LHCN-M2 (cell line): ENCODE measurements at places on chromosomes 7 and 10. TPM values are rescaled to one million over a fixed set of nuclear protein-coding genes. Genes with fewer than 3 reads are reported as not detected.

SYT15B gene
- total RNA-seq = under 0.01 TPM in 1 of 2 replicates, not detected in the other

DNA sequence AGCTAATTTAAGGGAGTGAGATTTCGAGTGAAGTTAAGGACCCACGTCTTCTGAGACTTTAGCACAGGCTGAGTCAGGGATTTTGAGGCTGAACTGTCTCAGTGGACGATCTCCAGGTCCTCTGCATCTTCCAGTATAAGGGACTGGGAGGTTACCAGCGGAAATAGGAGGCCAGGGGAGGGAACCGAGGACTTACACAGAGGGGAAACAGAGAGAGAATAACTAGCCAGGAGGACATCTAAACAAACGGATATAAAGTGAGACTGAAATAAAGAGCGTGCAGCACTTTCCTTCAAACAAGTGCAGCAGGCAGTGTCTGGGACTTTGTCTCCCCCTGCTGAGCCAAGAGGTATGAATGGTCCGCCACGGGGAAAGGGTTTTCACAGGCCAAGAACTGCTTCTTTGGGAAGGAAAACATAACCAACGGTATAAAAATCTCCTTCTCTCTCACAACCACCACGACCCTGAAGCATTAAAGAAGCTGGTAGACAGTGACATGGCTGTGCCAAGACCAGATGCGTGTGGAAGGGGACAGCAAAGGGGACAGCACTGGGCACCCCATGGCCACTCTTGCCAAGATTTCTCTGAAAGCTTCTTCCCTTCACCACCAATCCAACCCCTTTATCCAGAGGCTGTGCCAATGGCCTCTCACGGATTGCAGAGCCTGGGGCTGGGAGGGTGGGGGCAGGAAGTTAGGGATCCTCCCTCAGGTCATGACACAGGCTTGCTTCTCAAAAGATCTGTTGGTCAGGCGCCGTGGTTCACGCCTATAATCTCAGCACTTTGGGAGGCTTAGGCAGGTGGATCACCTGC, 72.0 kb downstream of the SLC37A3 start:
- DNase-seq = peak; percentile 62

DNA sequence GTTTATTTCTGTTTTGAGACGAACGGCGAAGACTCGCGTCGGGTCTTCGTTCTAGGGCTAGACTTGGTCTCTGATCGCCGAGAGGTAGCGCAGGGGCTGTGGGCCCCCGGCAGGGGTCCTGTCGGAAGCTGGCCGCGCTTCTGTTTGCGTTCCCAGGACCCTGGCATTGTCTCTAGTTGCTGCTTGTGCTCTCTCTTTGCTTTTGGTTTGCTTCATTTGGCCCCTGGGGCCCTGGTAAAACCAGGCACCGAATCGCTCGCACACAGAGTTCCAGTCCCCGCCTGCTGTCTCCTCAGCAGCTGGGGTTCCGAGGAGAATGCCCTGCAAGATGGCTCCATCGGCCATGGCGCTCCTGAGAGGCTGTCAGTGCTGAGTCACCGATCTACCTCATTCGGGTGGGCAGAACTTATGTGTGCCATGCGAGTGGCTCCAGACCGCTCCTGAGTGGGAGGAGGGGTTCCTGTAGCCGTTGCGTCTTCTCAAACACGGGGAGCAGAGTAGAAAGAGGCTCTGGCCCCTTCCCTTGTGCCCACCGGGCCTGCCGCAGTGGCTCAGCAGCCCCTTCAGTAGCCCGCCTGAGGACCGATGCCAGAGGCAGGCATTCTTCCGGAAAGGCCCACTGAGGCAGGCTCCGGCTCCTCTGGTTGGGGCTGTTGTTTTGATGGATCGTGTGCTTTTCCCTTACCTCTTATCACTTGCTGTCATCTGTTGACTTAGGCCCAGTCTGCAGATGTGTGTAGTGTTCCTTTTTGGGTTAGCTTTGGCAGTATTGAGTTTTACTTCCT, 826 bp downstream of the CHPF2 start:
- peak; percentile 90 for DNase-seq

- peak; percentile 29 for DNase-seq
Observed at GRCh38 chr7:155965010-155965409, 152.7 kb upstream of the SHH start.

DNA sequence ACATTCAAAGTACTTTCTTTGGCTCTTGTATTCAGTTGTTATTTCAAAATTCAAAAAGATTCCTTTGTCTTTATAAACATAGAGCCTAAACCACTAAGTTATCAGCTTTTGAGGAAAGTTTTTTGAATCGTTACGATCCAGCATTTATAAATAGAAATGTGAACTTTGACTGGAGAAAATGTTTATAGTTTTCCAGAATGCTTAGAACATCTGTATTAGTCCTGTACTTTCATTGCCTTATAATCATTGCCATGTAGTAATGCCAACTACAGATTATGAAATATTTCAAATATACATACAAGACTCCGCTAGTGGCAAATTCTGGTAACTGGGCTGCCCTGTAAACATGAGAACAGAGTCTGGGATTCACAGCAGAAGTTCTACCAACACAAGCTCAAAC, 191.3 kb upstream of the PRKCQ start:
- no peak for DNase-seq

DNA sequence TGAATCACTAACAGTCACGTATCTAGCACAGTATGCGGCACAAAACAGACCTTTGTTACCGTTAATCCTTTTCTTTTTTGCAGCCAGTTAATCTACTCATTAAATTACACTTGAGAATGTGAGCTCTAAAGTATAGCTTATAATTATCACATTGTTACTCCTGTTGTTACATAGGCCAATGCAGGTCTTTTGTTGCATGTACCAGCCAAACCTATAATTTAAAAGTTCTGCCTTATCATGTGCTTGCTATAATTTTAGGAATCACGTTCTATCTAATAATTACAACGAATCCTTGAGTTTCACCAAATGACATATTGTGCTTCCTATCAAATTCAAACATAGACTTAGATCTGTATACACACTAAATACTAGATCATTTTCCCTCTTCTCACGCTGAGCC, 245.1 kb downstream of the DGKI start:
- no peak for DNase-seq

- DNase-seq = no peak
Observed at GRCh38 chr10:3420527-3421469, 248.2 kb upstream of the PITRM1 start.

SRGN gene
- total RNA-seq = 409 and 438 TPM in 2 replicates

- DNase-seq = no peak
Observed at GRCh38 chr7:24718977-24719491, 38.2 kb downstream of the GSDME start.

SUN3 gene
- total RNA-seq = not detected in 2 replicates

DNA sequence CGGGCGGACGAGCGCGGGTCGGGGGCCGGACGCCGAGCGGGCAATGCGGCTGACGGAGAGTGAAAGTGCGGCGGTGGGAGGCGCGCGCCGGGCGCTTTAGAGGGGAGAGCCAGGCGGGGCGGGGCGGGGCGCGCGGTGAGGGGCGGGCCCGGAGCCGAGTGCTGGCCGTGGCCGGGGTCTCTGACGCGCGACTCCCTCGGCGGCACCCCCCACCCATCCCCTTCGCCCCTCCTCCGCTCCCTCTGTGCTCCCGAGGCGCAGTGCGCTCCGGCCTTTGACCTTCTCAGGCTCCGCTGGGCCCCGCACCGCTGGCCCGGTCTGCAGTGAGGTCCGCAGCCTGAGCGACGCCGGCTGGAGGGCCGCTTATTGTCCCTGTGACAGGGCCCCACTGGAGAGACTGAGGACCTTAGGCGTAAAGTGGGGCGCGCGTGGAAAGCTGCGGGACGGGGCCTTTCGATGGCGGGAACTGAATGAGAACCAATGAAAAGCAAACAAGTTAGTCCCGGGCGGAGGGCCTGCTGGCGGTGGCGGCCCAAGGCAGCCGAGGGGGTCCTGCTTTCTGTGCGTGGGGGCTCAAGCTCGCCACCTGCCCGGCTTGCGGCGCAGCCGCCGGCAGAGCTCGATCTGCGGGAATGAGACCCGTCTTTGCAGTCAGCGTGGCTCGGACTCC, at the start of gene CXCL12:
CXCL12 (minus strand) TSS at position 72 of the 670 bp plus-strand sequence. CDS start 92 bp downstream, outside the sequence.
- no peak for DNase-seq

PCDH15 gene
- total RNA-seq = 0.11 TPM in 1 of 2 replicates, not detected in the other

EPHB6 gene
- 0.32 and 0.69 TPM in 2 replicates for total RNA-seq
